ENCODE measurements at places on chromosomes 5 and 9. TPM values are rescaled to one million over a fixed set of nuclear protein-coding genes. Genes with fewer than 3 reads are reported as not detected.

- no peaks in the 10 kb centered on the region for H3K4me1 ChIP-seq
- no peaks in the 10 kb centered on the region for H3K27me3 ChIP-seq
- H3K27ac ChIP-seq = no peak overlapping the region
Measured at GRCh38 chr5:112533362-112533761, 114.3 kb upstream of the EPB41L4A start.

DNA sequence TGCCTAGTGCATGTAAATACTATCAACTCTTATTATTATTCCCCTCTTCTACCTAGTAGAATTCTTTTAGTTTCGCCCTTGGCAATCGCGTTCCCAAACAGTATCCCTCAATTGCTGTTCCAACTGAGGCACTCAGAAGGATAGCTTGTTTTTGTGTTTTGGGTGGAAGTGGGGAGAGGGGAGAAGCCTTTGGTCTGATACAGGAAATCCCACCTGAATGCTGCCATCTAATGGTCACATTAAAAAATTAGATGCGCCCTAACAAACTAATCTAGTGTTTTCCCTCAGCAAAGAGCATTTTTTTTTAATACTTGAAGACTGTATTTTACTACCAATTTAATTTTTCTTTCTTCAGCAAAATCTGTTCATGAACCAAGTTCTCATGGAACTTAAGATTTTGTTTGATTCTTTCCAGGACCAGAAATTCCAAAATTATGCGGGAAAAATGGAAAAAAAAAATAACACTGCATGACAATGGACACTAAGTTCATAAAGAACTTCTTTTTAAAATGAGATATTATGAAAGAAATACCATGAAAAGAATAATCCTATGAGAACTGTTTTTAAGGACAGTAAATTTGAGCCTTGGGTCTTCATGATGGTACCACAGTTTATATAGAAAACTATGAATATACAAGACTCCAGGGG lies 22.2 kb upstream of the GLDC start:
- H3K27me3 ChIP-seq = no peaks in the 10 kb centered on the region
- no peak overlapping the region for H3K27ac ChIP-seq
- H3K4me1 ChIP-seq = no peaks in the 10 kb centered on the region
- no peak overlapping the region for H3K4me3 ChIP-seq

GRCh38 chr9:69798744-69799143 lies 21.9 kb upstream of the CFAP95 start:
- no peak overlapping the region for H3K27ac ChIP-seq
- no peak overlapping the region for H3K4me3 ChIP-seq
- no peaks in the 10 kb centered on the region for H3K4me1 ChIP-seq
- DNase-seq = no peak
- no peaks in the 10 kb centered on the region for H3K36me3 ChIP-seq

DNA sequence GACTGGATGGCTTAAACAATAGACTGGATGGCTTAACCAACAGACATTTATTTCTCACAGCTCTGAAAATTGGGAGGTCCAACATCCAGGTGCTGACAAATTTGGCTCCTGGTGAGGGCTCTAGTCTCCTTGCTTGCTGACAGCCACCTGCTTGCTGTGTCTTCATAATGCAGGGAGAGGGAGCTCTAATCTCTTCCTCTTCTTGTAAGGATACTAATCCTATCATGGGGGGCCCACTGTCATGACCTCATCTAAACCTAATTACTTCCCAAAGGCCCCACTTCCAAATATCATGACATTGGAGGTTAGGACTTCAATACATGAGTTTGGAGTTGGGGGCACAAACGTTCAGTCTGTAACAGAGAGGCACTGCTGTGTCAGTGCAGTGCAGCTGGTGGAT lies 26.4 kb downstream of the FOXD1 start:
- H3K27me3 ChIP-seq = no peaks in the 10 kb centered on the region
- H3K36me3 ChIP-seq = no peaks in the 10 kb centered on the region
- DNase-seq = no peak
- H3K4me3 ChIP-seq = no peak overlapping the region

- no peak overlapping the region for H3K27ac ChIP-seq
- no peaks in the 10 kb centered on the region for H3K27me3 ChIP-seq
- H3K36me3 ChIP-seq = peaks cover 12% of the 10 kb centered on the region
- H3K4me3 ChIP-seq = no peak overlapping the region
- peaks cover 19% of the 10 kb centered on the region for H3K4me1 ChIP-seq
- DNase-seq = no peak
Measured at GRCh38 chr5:177297922-177298321, 5.6 kb downstream of the RAB24 start.

DNA sequence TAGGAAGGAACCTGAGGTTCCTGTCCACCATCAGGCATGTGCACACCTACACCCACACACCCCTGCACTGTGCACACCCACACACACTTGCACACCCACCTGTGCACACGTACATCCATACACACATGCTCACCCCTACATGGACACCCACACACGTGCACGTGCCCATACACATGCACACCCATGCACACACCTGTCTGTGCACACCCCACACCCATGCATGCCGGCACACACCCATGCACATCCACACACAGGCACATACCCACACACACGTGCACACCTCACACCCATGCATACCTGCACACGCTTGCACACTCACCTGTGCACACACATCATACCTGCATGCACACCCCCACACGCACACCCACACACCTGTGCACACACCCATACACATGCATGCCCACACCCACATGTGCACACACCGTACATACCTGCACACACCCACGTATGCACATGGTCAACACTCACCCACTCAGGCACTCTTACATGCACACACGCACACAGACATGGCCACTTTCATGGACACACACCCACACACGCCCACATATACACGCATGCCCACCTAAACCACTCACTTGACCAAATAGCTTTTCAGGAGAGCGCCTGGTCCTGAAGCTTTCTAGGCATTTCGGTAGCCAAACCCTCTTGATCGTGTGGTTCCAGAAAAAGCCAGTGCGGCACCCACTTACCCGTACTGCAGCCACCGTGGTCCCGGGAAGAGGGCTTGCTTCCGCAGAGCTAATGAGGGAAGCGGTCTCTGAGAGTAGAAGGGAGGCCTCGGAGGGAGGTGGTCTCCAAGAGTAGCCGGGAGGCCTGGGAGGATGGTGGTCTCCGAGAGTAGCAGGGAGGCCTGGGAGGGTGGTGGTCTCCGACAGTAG lies 36.7 kb upstream of the CLPTM1L start:
- H3K27ac ChIP-seq = no peak overlapping the region
- DNase-seq = no peak
- peaks cover 7% of the 10 kb centered on the region for H3K4me1 ChIP-seq
- H3K36me3 ChIP-seq = no peaks in the 10 kb centered on the region

DNA sequence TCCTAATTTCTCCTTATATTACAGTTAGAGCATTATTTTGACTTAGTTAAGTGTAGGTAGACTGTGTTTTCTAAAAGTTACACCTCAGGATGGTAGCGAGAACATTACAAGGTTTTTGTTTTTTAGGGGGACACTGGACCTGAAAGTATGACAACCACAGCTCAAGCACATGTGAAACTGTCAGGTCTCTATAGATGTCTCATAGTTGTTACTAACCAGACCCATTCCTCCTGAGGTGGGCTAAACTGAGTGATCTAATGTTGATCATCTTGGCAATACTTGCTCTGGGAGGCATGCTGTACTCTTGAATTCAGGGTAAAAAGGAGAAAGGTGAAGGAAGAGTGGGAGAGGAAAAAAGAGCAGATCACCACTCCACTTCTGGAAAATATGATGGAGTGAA lies 196.6 kb upstream of the RASEF start:
- no peaks in the 10 kb centered on the region for H3K4me1 ChIP-seq
- no peak overlapping the region for H3K4me3 ChIP-seq
- no peaks in the 10 kb centered on the region for H3K36me3 ChIP-seq
- no peak overlapping the region for H3K27ac ChIP-seq

GRCh38 chr9:72524820-72525540 lies 3.6 kb downstream of the TMC1 start:
- peaks cover 5% of the 10 kb centered on the region for H3K4me1 ChIP-seq
- no peak overlapping the region for H3K4me3 ChIP-seq
- peak; percentile 68 for DNase-seq
- H3K27ac ChIP-seq = peak overlapping the region; percentile 45
- H3K27me3 ChIP-seq = no peaks in the 10 kb centered on the region

GRCh38 chr9:88773627-88774244 lies 217.5 kb upstream of the S1PR3 start:
- no peak for DNase-seq
- no peaks in the 10 kb centered on the region for H3K27me3 ChIP-seq
- H3K4me3 ChIP-seq = no peak overlapping the region
- no peak overlapping the region for H3K27ac ChIP-seq
- peaks cover 4% of the 10 kb centered on the region for H3K4me1 ChIP-seq
- no peaks in the 10 kb centered on the region for H3K36me3 ChIP-seq

GRCh38 chr5:35698047-35698808 lies 80.6 kb downstream of the SPEF2 start:
- DNase-seq = no peak
- H3K27ac ChIP-seq = no peak overlapping the region
- no peaks in the 10 kb centered on the region for H3K4me1 ChIP-seq
- H3K4me3 ChIP-seq = no peak overlapping the region
- no peaks in the 10 kb centered on the region for H3K27me3 ChIP-seq
- no peaks in the 10 kb centered on the region for H3K36me3 ChIP-seq

DNA sequence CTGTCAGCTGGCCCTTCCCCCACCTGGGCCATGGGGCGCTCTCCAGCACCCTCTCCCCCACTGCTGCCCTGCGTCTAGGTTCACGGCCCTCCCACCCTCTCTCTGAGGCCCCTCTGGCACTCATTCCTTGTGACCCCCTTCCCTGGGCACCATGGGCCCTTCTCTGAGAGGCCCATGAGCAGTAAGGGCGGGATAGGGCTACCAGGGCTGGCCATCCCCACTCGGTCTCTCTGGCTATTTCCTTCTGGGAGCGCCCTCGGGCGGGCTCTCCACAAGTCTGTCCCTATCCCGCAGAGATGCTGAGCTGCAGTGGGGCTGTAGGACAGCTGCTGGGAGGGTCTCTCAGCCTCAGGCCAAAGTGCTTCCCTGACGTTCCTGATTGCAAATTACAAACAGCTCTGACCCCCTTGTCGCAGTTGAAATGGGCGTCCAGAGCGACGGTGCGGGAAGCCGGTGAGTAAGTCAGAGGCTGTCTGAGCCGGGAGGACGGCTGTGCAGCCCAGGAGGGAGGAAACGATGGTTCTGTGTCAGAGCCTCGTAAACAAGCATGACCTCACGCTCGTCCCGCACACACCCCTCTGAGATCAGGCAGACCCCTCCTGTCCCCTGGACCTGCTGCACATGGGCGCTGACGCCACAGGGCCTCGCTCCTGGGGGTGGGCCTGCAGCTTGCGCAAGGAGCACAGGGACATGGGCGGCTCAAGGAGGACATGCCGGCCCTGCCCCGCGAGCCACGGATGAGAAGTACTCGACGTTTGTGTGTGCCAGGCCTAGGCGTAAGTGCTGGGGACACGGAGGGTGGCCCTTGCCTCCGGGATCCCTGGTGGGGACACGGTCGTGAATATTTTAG lies 36.3 kb upstream of the GFPT2 start:
- H3K27ac ChIP-seq = no peak overlapping the region
- no peaks in the 10 kb centered on the region for H3K27me3 ChIP-seq
- no peak for DNase-seq
- no peaks in the 10 kb centered on the region for H3K4me1 ChIP-seq
- H3K4me3 ChIP-seq = no peak overlapping the region

- no peak for DNase-seq
- H3K27ac ChIP-seq = no peak overlapping the region
- no peak overlapping the region for H3K4me3 ChIP-seq
Measured at GRCh38 chr5:152606776-152607364, 201.8 kb upstream of the NMUR2 start.

DNA sequence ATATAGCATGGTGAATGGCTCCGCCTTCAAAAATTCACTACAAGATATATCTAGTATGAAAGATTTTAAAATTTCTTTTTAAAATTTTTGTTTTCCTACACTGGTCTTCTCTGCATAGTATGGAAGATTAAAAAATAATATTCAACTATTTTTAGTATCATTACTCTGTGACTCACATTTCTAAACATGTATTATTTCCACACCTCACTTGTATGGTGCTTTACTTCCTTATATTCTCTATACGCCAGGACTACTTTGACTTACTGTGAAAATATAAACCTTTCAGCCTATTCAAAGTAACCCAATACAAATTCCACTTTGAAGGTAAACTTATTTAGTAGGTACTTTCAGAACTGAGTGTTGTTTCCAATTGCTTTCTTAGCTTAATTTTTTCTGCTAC lies 26.8 kb upstream of the TXNDC8 start:
- H3K4me3 ChIP-seq = no peak overlapping the region
- H3K4me1 ChIP-seq = no peaks in the 10 kb centered on the region
- no peaks in the 10 kb centered on the region for H3K36me3 ChIP-seq
- no peak for DNase-seq
- H3K27me3 ChIP-seq = no peaks in the 10 kb centered on the region

DNA sequence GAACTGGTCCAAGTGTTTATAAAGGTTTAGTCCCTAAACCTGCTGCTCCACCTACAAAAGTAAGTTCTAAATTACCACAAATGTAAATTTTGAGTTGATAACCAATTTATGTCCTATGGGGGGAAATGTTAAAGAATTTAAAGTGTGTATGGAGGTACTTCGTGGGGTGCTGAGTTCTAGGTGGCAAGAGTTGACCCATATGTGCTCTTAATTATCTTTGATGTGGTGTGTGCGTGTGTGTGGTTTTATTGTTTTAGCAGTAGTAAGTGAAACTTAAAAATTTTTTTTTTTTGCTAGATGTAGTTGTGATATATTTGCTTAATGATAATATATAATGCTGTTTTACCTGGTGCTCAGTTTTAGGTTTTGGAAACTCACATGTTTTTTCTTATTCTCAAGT lies 72.6 kb downstream of the GPBP1 start:
- no peak overlapping the region for H3K27ac ChIP-seq
- H3K4me1 ChIP-seq = no peaks in the 10 kb centered on the region
- H3K36me3 ChIP-seq = peaks cover 10% of the 10 kb centered on the region

Gene FYB1
- total RNA-seq = 3.1 TPM

Gene TTC39B
- total RNA-seq = 4.2 TPM

Gene ADCY2
- 17.7 TPM for total RNA-seq

Gene PDZD2
- 59.5 TPM for total RNA-seq

Gene UBE2R2
- 25.6 TPM for total RNA-seq

Gene C5orf15
- 71.8 TPM for total RNA-seq

Gene TAF11L5
- not detected for total RNA-seq

Gene ALDH1A1
- total RNA-seq = 16.8 TPM

Gene CDH9
- total RNA-seq = not detected

Gene PCDHB9
- 4.2 TPM for total RNA-seq

Measured in prostate gland (tissue), 2 donors.